ENCODE measurements at places on chromosomes 7 and 10.

DNA sequence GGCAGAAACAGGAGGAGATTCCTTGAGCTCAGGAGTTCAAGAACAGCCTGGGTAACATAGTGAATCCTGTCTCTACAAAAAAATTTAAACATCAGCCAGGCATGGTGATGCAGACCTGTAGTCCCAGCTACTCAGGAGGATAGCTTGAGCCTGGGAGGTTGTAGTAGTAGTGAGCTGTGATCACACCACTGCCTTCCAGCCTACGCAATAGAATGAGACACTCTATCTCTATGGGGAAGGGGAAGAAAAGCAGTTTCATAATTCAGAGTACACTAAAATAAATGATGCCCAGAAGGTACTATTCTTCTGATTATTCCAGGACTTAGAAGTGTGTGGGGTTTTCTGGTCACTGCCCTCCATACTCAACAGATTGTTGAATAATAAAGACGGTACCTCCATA is 177.3 kb downstream of the KMT2E start:
- no peak for DNase-seq

- peak; percentile 80 for DNase-seq
These were observed 43.4 kb downstream of the MYOF start for GRCh38 chr10:93438613-93439253.

GRCh38 chr7:139772873-139773272 is 4.9 kb downstream of the HIPK2 start:
- no peak for DNase-seq

DNA sequence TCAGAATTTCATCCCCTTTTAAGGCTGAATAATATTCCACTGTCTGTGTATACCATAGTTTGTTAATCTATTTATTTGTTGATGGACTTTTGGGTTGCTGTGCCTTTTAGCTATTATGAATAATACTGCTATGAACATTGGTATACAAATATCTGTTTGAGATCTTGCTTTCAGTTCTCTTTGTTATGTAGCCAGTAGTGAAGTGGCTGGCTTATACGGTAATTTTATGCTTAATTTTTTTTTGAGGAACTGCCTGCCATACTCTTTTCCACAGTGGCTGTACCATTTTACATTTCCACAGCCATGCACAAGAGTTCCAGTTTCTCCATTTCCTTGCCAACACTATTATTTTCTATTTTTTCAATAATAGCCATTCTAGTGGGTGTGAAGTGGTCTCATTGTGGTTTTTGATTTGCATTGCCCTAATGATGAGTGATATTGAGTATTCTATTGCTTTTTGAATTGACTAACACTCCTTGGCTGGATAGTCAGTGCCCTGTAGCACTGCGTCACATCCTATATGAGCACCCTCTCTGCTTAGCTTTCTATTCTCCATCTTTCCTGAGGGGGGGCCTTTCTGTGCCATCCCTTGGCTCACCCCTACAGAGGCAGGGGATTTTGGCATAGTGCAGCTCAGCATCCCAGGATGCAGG is 29.4 kb upstream of the RAPGEF5 start:
- DNase-seq: no peak

DNA sequence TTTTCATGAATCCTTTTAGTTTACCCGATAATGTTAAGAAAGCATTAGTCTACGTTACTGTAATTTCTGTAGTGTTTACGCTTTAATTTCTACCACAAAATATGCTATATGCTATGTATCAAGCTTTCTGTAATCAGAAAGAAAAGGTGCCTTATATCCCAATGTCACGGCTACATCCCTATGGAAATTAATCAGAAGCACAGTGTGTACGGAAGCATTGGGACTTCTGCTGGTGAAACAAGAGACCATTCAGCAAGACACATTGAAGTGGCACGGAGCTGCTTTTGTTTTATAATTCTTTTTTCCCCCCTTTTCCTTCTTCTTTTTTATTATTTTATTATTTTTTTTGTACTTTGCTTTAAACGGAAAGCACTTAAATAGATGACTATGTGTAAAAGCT is 31.2 kb upstream of the SH2B2 start:
- no peak for DNase-seq
